ENCODE measurements at places on chromosomes 4 and X. TPM values are rescaled to one million over a fixed set of nuclear protein-coding genes. Genes with fewer than 3 reads are reported as not detected.

GRCh38 chr4:4477391-4477790 lies 64.5 kb downstream of the STX18 start:
- H3K4me3 ChIP-seq: no peak overlapping the region
- H3K36me3 ChIP-seq: no peaks in the 10 kb centered on the region
- no peaks in the 10 kb centered on the region for H3K27me3 ChIP-seq
- no peaks in the 10 kb centered on the region for H3K4me1 ChIP-seq
- H3K27ac ChIP-seq: no peak overlapping the region

DNA sequence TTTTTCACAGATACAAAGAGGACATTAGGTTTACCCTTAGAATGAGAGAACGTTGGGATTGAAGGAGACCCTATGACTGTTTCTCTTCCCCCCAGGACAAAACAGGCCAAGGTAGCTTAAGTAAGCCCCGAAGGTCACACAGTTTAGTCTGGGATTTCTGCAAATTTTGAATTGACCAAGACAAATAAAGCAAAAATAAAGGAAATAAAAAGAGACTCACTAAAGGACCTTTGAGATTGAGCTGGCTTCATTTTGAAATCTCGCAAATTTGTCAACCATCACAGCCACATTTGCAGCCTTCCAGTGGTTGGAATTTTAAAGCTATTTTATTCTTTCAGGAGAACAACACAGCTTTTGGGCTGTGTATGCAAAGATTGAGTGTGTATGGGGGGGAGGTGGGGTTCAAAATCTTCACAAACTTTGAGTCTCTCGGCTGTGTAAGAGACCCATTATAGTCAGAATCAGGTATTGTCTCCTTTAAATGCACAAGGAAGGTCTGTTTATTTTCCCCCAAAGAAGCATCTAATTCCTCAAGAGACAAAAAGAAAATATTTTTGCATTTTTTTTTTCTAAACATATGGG lies 4.2 kb downstream of the TMSB4X start:
- H3K4me1 ChIP-seq: no peaks in the 10 kb centered on the region
- no peaks in the 10 kb centered on the region for H3K27me3 ChIP-seq
- no peak for DNase-seq

DNA sequence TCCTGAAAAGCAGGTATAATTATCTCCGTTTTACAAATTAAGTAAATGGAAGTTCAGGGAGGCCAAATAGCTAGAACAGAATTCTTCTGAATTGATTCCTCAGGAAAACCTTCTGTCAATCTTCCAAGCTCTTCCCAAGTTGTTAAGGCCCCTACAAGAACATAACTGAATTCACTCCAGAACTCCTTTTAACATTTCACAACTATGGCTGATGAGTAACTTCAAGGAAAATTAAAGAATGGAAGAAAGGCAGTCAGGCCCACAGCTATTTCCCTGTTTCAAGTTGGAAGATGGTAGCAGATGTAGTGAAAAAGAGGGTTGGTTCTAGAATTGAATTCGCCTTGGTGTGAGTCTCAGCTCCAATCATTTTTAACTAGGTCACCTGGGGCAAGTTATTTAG lies 15.9 kb downstream of the SETD7 start:
- no peak overlapping the region for H3K4me3 ChIP-seq
- H3K27me3 ChIP-seq: no peaks in the 10 kb centered on the region
- H3K4me1 ChIP-seq: peaks cover 15% of the 10 kb centered on the region
- no peak overlapping the region for H3K27ac ChIP-seq

- H3K36me3 ChIP-seq: no peaks in the 10 kb centered on the region
- no peaks in the 10 kb centered on the region for H3K4me1 ChIP-seq
- no peaks in the 10 kb centered on the region for H3K27me3 ChIP-seq
- H3K4me3 ChIP-seq: no peak overlapping the region
Observed at GRCh38 chr4:166121897-166122296, 248.9 kb downstream of the TLL1 start.

DNA sequence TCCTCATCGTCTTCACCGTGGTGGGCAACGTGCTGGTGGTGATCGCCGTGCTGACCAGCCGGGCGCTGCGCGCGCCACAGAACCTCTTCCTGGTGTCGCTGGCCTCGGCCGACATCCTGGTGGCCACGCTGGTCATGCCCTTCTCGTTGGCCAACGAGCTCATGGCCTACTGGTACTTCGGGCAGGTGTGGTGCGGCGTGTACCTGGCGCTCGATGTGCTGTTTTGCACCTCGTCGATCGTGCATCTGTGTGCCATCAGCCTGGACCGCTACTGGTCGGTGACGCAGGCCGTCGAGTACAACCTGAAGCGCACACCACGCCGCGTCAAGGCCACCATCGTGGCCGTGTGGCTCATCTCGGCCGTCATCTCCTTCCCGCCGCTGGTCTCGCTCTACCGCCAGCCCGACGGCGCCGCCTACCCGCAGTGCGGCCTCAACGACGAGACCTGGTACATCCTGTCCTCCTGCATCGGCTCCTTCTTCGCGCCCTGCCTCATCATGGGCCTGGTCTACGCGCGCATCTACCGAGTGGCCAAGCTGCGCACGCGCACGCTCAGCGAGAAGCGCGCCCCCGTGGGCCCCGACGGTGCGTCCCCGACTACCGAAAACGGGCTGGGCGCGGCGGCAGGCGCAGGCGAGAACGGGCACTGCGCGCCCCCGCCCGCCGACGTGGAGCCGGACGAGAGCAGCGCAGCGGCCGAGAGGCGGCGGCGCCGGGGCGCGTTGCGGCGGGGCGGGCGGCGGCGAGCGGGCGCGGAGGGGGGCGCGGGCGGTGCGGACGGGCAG lies 792 bp downstream of the ADRA2C start:
- no peak for DNase-seq
- H3K4me1 ChIP-seq: peaks cover 8% of the 10 kb centered on the region
- no peaks in the 10 kb centered on the region for H3K36me3 ChIP-seq
- H3K27me3 ChIP-seq: peaks cover 7% of the 10 kb centered on the region
- no peak overlapping the region for H3K27ac ChIP-seq

DNA sequence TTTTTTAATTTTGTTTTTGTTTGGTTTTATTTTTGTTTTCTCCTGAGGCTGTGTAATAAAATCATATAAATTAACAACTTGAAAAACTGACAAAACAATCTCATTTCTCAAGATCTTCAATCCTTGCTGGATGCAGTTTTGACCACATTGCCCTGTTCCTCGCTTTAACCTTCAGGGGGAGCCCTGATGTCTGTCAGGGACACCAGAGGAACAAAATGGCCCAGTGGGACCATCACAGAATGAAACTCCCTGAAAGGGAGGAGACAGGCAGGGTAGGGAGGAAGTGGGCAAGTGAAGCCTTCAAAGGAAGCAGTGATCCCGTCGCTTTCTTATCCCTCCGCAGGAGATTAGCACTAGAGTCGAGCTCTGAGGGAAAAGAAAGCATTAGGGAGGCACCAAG lies 274.9 kb upstream of the LDB2 start:
- no peaks in the 10 kb centered on the region for H3K27me3 ChIP-seq
- no peak overlapping the region for H3K27ac ChIP-seq
- H3K4me1 ChIP-seq: no peaks in the 10 kb centered on the region
- no peak for DNase-seq
- H3K4me3 ChIP-seq: no peak overlapping the region
- no peaks in the 10 kb centered on the region for H3K36me3 ChIP-seq

GRCh38 chr4:78693777-78694456 lies 82.2 kb upstream of the BMP2K start:
- no peak for DNase-seq
- H3K27me3 ChIP-seq: no peaks in the 10 kb centered on the region
- no peaks in the 10 kb centered on the region for H3K4me1 ChIP-seq
- H3K4me3 ChIP-seq: no peak overlapping the region

NDNF gene
- polyA plus RNA-seq: 0.37 TPM

DCHS2 gene
- polyA plus RNA-seq: 0.07 TPM

ASB9 gene
- 2.4 TPM for polyA plus RNA-seq

Data from liver (tissue), 10 donors.